ENCODE measurements at places on chromosomes 3 and 15. TPM values are rescaled to one million over a fixed set of nuclear protein-coding genes. Genes with fewer than 3 reads are reported as not detected.

ITPKA gene
- 0.86 TPM for polyA plus RNA-seq

TMEM207 gene
- 25.7 TPM for polyA plus RNA-seq

ARL14 gene
- not detected for polyA plus RNA-seq

RBP2 gene
- 0.59 TPM for polyA plus RNA-seq

UPK1B gene
- 7.1 TPM for polyA plus RNA-seq

ACKR2 gene
- 3.1 TPM for polyA plus RNA-seq

LYZL4 gene
- not detected for polyA plus RNA-seq

CCR1 gene
- 2.4 TPM for polyA plus RNA-seq

KLHL6 gene
- polyA plus RNA-seq, result 1.5 TPM

FBXL22 gene
- 2.0 TPM for polyA plus RNA-seq

CYP1A2 gene
- polyA plus RNA-seq, result 0.25 TPM

GASK1A gene
- polyA plus RNA-seq, result 4.6 TPM

GOLGA6L7 gene
- polyA plus RNA-seq, result 0.13 TPM

ANKUB1 gene
- 0.70 TPM for polyA plus RNA-seq

FRMD5 gene
- polyA plus RNA-seq, result 1.0 TPM

DNA sequence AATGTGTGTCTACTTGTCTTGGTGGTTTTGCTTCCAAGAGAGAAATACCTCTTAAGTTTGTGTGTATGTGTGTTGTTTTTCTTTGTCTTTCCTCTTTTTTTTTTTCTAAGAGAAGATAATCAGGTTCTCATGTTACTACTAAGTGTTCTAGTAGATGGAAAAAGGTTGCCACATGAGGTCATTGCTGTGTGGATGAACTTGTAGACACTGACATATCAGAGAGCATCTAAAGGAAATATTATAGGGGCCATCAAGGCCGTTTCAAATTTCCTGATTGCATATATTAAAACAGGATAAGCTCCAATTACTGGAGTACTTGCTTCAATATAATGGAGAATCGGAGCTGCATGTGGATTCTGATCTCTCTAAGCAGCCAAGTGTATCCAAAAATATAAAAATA is 747.5 kb downstream of the NR2F2 start:
- no peak for DNase-seq

DNA sequence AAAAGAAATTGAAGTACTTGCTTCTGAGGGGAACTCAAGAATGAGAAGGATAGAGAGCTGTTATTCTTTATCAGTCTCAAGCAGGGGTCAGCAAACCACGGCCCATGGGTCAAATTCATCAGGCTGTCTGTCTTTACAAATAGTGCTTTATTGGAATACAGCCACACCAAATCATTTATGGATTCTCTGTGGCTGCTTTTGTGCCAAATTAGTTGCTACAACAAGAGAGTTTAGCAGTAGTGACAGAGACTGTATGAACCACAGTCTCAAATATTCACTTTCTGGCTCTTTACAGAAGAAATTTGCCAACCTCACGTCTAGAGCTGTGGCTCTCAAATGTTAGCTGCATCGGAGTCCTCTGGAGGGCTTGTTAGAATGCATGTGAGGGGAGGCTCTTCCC is 258.0 kb upstream of the RARB start:
- DNase-seq, result no peak

- DNase-seq, result no peak
Measured at GRCh38 chr3:142929109-142929508, 34.4 kb downstream of the PAQR9 start.

DNA sequence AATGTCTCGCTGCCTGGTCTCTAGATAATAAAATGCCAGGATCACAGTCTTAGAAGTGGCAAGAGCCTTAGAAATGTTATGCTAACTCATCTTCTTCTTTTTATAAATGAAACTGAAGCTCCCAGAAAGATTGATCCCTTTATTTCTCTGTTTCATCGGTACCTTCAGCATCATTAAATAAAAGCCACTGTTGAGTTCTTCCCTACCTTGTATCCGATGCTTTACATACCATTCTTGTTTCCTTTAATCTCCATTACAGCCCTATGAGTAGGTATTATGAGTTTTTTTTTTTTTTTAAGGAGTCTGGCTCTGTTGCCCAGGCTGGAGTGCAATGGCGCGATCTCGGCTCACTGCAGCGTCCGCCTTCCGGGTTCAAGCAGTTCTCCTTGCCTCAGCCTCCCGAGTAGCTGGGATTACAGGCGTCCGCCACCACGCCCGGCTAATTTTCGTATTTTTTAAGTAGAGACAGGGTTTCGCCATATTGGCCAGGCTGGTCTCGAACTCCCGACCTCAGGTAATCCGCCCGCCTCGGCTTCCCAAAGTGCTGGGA is 815 bp upstream of the ABCC5 start:
- DNase-seq, result no peak

DNA sequence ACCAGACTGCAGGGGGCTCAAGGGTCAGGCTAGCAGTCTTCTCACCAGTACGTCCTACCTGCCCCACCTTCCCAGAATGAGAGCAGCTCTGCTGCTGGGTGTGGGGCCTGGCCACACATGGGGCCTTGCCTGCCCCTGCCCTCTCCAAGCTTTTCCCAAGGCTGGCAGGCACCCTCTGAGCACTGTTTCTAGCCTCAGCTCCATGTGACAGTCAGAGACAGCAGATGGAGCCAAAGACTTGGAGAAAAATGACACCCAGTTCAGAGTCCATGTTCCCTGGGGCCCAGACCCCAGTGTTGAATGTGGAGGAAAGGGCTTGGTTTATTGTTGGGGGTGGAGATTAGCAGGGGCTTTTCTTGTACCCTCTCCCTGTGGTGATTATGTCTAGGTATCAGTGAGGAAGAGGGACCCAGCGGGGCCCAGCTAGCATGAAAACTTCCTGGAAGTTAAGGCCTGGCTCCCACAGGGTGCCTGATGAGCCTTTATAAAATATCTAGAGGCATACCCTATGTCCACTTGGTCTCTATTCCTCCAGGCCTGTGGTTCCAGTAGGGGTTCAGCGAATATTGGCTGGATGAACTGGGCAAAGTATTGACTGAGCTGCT is 153.8 kb downstream of the EEFSEC start:
- DNase-seq, result no peak

DNA sequence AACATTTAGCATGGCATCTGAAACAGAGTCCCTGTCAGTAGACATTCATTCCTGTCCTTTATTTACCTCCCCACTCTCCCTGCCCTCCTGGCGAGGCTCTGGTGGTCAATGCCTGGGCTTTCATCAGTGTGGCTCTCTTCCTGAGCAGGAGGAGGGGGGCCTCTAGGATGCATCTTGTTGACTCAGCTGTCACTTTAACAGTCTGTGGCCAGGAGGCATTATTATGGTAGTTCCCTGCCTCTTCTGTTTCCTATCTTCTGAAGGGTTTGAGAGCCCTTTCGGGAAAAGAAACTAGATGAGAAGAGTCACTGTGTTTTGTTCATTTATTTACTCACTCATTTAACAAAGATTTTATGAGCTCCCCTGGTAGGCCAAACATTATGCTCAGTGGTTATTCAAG is 2.4 kb upstream of the PPP1R14D start:
- no peak for DNase-seq

GRCh38 chr15:64883997-64884511 is 27.6 kb upstream of the ANKDD1A start:
- DNase-seq, result no peak

- DNase-seq, result no peak
Measured at GRCh38 chr3:153925841-153926514, 195.2 kb upstream of the ARHGEF26 start.

GRCh38 chr3:75687323-75687722 is 23.2 kb downstream of the FRG2C start:
- DNase-seq, result no peak

DNA sequence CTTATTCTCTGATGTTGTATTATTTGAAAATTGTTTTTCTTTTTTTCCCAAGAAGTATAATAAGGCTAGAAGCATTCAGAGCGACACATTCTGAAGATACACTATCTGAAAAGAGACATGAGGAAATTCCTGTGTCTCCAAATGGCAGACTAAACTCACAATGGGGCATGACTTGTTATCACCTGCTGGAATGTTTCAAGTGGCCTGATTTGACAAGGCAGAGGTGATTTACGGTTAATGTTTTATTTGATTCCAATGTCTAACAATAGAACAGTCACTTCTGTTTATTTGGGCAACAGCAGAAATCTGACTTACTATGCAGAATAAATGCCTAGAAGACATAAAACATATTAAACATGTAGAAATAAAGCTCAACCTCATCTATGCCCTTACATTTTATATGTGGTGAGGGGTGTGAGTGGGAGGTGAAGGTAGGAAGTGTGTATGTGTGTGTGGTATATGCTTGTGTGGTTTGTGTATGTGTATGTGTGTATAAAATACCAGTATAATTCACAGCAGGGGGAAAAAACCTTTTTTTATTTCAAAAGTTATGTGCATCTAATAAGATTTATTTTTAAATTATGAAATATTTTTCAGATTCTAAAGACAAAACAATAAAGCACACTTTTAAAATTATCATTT is 1051.7 kb downstream of the ROBO2 start:
- DNase-seq, result no peak

DNA sequence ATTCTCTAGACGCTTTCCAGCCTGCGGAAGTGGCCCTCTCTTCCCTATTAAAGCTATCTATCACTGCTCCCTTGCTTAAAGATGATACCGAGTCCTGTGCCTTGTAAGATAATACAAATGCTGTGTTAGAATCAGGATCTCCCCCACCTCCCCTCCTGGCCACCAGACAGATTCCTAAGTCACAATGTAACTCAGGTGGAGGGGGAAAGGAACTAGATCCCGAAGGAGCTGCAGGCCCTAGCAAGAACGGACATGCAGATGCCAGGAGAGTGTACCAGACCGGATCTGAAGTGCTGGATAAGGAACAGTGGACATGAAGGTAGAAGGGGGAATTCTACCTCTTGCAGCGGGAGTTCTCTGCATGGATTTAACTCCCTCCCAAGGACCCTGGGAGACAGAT is 230.7 kb upstream of the LYSMD4 start:
- no peak for DNase-seq

GRCh38 chr3:15102256-15102655 is 3.3 kb upstream of the RBSN start:
- no peak for DNase-seq

DNA sequence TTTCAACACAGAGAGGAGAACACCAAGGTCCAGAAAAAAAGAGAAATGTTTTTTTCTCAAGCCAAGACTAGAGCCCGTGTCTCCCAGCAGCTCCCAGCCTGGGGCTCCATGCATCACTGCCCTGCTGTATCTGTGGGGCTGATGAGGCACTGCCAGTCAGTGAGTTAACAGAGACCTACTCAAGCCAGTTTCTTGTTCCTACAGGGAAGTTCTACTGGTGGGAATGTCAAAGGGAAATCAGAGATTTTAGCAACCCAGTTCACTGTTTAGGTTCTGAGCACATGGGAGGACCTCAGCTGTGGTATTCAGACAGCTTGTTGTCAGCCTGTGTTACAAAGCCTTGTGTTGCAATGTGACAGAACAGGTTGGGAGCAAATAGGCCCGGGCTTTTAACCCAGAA is 234.3 kb downstream of the TLE3 start:
- no peak for DNase-seq

GRCh38 chr15:69718916-69719315 is 266.3 kb downstream of the RPLP1 start:
- DNase-seq, result no peak

DNA sequence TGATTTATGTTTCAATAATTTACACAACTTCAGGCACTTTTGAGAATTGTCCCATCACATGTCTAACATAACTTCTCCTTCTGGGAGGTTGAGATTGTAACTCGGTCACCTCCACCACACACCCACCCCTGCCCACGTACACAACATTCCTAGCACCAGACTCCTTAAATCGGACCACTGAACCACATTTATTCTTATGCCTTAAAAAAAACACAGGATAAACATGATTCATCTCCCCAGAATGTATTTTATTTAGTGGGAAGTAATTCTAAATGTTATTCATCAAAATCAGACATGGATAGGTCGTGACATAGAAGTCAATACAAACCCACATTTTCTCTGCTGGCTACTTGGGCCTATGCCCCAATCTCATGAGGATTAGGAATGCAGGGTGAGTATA is 3.0 kb downstream of the SNTN start:
- DNase-seq, result no peak

DNA sequence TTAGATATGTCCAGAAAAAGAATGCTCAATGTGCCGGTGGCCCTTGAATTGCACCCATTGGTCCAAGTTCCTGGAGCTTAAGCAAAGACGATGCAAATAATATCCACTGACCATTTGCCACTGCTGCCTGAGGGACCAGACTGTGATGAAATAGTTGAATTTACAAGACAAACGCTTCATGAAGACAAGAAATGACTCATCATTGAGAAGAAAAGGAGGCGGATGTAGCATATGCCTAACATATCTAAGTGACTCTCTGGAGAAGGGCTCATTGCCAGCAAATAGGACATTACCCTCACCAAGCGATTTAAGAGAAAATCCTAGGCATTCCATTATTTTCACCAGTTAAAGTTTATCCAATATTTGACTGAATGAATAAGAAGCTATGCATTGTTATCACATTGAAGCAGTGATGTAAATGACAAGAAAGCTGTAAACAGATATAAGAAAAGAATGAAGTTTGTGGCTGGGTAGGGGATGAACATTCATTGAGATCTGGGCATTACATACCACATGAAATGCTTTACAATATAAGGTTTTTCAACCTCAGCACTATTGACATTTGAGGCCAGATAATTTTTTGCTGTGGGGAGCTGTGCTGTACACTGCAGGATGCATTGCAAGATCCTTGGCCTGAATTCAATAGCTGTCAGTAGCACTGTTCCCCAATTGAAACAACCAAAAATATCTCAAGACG is 48.9 kb upstream of the CPNE4 start:
- no peak for DNase-seq

- no peak for DNase-seq
Measured at GRCh38 chr3:151384741-151385174, at the start of gene P2RY12. P2RY12 (minus strand) TSS chr3:151384753; CDS start chr3:151338845, 45,908 bp downstream.

- DNase-seq, result no peak
Measured at GRCh38 chr3:13570391-13571194, 21.7 kb downstream of the FBLN2 start.

- no peak for DNase-seq
Measured at GRCh38 chr3:58521336-58521670, 15.7 kb downstream of the ACOX2 start.

- DNase-seq, result peak; percentile 69
Measured at GRCh38 chr3:69120879-69121464, 1.4 kb downstream of the LMOD3 start.

- no peak for DNase-seq
Measured at GRCh38 chr3:131217296-131217741, 164.3 kb upstream of the NUDT16 start.

GRCh38 chr3:115228266-115228665 is 81.2 kb upstream of the ZBTB20 start:
- DNase-seq, result no peak

DNA sequence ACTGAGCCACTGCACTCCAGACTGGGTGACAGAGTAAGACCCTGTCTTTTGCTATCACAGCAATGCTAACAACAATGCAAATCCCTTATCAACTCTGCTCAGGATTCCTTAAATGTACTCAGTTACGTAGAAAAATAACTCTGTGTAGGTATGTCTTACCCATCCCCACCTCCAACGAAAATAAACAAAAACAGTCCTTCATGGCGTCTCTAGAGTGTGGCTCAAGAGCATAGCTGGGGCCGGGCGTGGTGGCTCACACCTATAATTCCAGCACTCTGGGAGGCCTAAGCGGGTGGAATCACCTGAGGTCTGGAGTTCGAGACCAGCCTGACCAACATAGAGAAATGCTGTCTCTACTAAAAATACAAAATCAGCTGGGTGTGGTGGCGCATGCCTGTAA is 13.2 kb upstream of the NCKIPSD start:
- no peak for DNase-seq

GRCh38 chr15:74869726-74870407 is 3.3 kb downstream of the SCAMP2 start:
- DNase-seq, result no peak

Measured in left renal cortex interstitium (tissue), 4 donors.